ENCODE measurements at places on chromosomes 13 and 19. TPM values are rescaled to one million over a fixed set of nuclear protein-coding genes. Genes with fewer than 3 reads are reported as not detected.

Gene CCDC97
- polyA plus RNA-seq = 32.7 TPM

Gene RASAL3
- polyA plus RNA-seq = 0.23 TPM

Gene CILP2
- 22.5 TPM for polyA plus RNA-seq

- DNase-seq = no peak
Measured at GRCh38 chr13:111926501-111927180, 140.3 kb upstream of the SOX1 start.

DNA sequence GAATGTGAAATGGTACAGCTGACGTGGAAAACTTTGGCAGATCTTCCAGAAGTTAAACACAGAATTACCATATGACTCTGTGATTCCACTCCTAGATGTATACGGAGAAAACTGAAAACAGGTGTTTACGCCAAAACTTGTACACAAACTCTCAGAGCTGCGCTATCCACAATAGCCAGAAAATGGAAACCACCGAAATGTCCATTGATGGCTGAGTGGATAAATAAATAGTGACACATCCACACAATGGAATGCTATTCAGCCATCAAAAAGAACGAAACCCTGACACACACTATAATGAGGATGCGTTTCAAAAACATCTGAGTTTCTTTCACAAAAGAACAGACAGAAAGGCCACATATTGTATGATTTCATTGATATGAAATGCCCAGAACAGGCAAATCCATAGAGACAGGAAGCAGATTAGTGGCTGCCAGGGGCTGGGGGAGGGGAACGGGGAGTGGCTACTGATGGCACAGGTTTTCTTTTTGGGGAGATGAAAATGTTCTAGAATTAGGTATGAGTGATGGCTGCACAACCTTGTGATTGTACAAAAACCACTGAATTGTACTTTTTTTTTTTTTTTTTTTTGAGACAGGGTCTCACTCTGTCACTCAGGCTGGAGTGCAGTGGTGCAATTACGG, 33.0 kb downstream of the IL12RB1 start:
- no peak for DNase-seq

DNA sequence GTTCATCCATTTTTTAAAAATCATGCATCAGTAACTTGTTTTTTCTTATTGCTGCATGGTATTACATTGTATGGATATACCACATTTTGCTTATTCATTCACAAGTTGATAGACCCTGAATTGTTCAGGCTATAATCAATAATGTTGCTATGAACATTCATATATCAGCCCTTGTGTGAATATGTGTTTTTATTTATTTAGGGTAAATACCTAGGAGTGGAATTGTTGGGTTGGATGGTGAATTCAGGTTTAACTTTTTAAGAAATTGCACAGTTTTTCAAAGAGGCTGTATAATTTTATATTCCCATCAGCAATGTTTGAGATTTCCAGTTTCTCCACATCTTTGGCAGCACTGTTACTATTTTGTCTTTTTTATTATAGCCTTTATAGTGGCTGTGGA, 82.1 kb downstream of the URI1 start:
- no peak for DNase-seq

All from hepatocyte (in vitro differentiated cells).